Cortex of kidney (tissue), 1 donor: ENCODE measurements at places on chromosomes 3 and 15.

- DNase-seq = no peak
These were observed 11.7 kb downstream of the ATP2C1 start for GRCh38 chr3:130905551-130905950.

DNA sequence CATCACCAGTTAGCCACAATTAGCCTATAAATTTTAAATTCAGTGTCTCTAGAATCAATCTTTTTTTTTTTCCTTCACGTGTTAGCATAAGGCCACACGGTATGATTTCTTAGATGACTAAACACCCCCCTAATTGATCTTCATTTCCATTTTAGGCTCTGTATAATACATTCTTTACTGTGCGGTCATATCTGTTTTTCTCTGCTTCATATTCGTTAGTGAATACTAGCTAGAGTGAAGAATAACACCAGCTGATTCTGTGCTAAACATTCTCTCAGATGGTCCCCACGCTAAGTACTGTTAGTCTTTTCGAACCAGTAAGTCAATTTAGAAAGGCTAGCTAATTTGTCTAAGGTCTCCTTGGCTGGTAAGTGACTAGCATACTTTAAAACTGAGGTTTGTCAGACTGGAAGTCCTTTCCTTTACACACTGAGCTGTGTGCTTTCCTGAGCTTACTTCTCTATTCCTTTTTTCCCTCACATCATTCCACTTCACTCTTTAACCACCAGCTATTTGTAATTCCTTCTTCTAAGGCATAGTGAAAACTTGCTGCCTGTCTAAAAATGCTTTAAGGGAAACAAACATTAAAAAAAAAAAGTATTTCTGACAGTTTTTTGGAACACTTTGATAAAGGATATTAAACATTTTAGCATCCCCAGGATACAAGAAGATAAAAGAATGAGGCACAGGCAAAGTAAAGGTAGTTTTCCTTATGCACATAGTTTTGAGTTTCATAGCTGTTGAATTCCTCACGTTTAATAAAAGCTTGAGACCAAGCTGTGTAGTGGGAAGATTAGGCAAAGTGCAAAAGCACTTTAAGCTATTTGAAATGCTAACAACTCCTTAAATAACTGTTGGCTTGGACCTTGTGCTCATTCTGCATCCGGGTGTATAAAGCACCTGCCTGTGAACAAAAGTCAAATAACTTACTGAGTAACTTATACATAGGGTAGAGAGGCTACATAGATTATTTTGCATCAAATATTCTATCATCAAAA lies 17.1 kb downstream of the ZFAND6 start:
- no peak for DNase-seq

GRCh38 chr3:34277110-34277509 lies 478.7 kb downstream of the PDCD6IP start:
- DNase-seq = no peak

- no peak for DNase-seq
These were observed 2.8 kb upstream of the CSPG5 start for GRCh38 chr3:47581422-47581821.

- no peak for DNase-seq
These were observed 846 bp upstream of the POLG start for GRCh38 chr15:89335298-89336041.

DNA sequence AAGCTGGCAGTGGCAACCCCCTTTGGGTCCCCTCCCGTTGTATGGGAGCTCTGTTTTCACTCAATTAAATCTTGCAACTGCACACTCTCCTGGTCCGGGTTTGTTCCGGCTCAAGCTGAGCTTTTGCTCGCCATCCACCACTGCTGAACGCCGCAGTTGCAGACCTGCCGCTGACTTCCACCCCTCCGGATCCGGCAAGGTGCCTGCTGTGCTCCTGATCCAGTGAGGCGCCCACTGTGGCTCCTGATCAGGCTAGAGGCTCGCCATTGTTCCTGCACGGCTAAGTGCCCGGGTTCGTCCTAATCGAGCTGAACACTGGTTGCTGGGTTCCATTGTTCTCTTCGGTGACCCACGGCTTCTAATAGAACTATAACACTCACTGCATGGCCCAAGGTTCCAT lies 22.8 kb downstream of the CHST2 start:
- DNase-seq = no peak

DNA sequence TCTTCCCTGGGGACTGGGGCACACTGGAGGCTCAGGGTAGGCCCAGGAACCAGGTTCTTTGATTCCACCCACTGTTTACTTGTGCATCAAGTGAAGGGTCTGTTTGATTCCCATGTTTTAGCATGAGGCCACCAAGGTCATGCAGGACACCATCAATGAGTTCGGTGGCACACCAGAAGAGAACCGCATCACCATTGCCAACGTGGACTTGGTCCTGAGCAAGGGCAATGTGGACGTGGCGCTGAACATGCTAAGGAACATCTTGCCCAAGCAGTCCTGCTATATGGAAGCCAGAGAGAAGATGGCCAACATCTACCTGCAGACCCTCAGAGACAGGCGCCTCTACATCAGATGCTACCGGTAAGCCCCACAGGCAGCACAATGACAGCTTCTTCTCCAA lies 21.5 kb downstream of the TTC21A start:
- no peak for DNase-seq

- DNase-seq = no peak
These were observed 249.5 kb upstream of the EOMES start for GRCh38 chr3:27971600-27971999.

DNA sequence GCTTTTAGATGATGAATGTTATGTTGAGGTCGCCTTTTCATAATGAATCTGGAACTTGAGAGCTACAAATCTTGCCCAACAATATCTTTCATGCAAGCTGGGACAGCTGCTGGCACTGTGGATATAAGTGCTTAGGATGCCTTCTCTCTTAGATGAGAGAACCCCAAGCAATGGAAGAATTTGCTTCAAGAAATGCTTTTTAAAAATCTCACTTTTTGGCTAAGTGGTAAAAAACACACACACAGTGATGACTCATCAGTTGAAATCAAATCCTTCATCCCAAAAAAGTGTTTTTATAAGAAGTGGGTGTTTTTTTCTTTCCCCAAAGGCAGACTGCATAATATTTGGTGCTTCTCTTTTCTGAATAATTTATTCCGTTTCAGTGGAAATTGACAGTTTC lies 38.4 kb upstream of the GALNT15 start:
- DNase-seq = no peak

- no peak for DNase-seq
These were observed 57.9 kb upstream of the UBE2E1 start for GRCh38 chr3:23747841-23748240.

DNA sequence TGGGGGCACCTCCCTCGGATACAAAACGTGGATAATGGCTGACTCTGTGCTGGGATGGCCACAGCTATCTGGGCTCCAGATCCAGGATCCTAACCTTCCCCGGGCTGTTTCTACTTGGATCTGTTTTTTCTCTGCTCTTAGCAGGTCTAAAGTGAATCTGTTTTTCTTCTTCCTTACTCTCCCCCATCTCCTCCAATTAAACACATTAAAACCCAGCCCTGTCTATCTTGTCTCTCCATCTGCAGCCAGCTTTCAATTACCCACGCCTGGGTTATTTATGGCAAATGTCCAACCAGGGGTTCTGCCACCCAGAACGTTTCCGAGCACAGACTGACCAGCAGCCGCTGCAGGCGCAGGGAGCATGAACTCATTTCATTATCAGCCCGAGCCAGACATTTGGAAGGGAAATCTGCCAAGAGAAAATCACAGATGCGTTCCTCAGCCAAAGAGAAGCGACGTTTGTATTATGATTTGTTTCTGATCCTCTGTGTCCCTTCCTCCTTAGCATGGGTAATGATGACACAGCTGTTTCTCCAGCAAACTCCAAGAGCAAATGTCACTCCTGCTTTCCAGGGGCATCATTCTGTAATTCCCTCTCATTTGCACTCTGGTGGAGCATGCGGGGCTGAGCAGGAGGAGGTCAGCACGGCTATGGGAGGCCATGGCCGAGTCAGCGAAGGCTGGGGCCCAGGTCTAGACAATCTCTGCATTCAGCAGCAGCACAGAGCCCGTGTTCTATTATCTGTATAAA lies 42.0 kb downstream of the UMPS start:
- DNase-seq = no peak

GRCh38 chr3:52787246-52787645 lies 7.3 kb upstream of the ITIH3 start:
- no peak for DNase-seq

DNA sequence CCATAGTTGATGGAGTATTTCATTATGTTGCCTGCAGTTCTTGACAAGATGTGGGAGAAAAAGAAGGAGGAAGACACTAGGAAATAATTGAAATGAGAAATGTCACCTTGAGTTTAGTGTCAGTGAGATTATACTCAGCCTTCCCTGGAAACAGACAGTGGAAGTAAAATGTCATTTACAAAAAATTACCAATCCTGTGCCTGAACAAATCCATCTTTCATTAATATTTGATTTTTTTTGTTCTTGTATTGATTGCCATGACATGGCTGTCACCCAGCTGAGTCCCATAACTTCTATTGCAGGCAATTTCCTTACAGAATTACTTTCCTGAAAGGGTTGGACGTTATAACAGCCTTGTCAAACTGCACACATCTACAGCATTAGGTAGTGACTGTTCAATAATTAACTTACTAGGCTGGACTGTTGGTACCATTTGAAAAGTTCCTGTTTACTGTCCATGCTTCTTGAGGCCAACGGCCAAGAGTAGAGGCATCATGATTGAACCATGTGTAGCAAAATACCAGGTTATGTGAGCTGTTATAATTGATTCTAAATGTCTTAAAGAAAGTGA lies 572.2 kb upstream of the LMCD1 start:
- no peak for DNase-seq

DNA sequence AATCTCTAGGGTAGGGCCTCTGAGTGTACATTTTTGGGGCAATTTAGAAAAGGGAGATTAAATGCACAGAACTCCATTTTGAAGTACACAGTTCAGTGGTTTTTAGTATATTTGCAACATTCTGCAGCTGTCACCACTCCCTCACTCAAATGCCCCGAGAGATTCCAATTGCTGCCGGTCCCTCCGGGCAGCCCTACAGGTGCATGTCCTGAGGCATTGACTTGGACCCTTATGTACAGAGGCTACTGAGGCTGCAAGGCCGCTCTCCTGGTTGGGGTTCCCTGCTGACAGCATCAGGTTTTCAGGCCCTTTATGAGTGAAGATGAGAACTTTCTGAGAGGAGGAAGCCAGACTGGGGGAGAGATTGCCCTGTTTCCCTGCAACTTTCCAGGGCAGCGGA lies 39.6 kb downstream of the SMAD6 start:
- DNase-seq = no peak

DNA sequence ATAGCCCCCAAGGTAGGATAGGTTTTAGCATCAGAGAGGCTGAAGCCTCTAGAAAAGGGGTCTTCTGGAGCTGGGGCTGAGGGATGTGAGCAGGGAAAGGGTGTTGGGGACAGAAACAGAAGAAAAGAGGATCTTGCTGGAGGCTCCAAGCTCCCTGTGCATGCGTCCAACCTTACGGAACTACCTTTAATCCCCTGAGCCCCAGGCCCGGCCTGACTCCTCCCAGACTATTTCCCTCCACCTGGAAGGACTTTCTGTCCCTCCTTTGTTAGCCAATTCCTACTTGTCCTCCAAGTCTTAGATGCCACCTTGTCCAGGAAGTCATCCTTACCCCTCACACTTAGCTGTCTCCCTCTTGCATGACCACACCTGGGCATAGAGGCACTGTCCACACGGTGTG lies 50.0 kb upstream of the VPS8 start:
- DNase-seq = no peak

- DNase-seq = no peak
These were observed 58.5 kb downstream of the SHQ1 start for GRCh38 chr3:72789786-72790185.

- DNase-seq = no peak
These were observed 83.8 kb upstream of the BLM start for GRCh38 chr15:90633360-90633759.

GRCh38 chr3:89306540-89306939 lies 199.1 kb downstream of the EPHA3 start:
- no peak for DNase-seq

- DNase-seq = no peak
These were observed 132.2 kb upstream of the BNIP2 start for GRCh38 chr15:59821286-59821685.

- no peak for DNase-seq
These were observed 40.1 kb upstream of the MTMR10 start for GRCh38 chr15:31031471-31032067.
